ENCODE measurements at places on chromosomes 6 and 20. TPM values are rescaled to one million over a fixed set of nuclear protein-coding genes. Genes with fewer than 3 reads are reported as not detected.

DNA sequence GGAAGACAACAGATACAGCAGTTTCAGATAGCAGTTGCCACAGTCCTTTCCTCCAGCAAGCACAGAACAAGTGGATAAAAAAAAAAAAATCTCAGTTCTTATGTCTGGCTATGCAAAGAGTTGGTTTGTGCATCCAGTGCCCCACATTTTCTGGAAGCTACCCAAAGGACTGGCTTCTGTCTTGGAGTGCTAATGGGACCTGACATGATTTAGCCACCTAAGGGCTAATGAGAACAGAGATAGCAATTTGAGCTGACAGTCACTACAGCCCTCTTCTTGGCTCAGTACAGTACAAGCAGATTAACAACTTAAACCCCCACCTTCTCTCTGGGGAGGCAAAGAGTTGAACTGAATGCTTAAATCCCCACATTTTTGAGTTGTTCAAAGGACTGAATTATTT, 976.8 kb downstream of the TBC1D32 start:
- H3K36me3 ChIP-seq: no peaks in the 10 kb centered on the region
- no peaks in the 10 kb centered on the region for H3K4me1 ChIP-seq
- no peak overlapping the region for H3K4me3 ChIP-seq
- H3K27ac ChIP-seq: no peak overlapping the region
- no peak for DNase-seq

PTGIS gene
- 288 TPM for total RNA-seq

DNA sequence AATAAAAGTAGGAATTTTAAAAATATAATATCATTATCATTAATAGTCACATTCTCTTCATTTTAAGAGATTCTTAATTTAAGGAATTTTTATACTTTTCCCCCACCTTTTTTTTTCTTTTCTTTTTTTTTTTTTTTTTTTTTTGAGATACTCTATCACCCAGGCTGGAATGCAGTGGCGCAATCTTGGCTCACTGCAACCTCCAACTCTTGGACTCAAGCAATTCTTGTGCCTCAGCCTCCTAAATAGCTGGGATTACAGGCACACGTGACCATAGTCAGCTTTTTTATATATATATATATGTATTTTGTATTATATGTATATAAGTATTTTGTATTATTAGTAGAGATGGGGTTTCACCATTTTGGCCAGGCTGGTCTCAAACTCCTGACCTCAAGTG, 457.7 kb downstream of the CDKAL1 start:
- no peaks in the 10 kb centered on the region for H3K27me3 ChIP-seq
- H3K4me1 ChIP-seq: no peaks in the 10 kb centered on the region
- H3K36me3 ChIP-seq: no peaks in the 10 kb centered on the region
- no peak overlapping the region for H3K4me3 ChIP-seq
- DNase-seq: no peak

NOX3 gene
- not detected for total RNA-seq

DNA sequence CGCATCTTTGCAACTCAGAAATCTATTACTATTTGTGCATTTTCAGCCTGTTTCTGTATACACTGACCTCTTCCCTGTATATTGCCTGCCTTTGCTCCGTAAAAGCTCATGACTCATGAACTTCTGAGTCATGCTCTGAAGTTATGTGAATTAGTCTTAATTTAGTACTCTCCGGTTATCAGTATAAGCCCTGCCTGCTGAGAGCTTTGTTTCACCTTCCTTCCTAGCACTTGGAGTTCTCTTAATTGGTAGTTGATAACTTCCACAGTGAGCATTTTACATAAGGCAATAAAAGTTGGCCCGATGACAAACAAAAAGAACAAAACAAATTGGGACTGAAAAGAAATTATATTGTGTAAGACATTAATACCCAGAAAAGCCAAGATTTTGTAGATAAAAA, 231.4 kb downstream of the GJA1 start:
- H3K4me3 ChIP-seq: no peak overlapping the region
- H3K27me3 ChIP-seq: no peaks in the 10 kb centered on the region
- H3K36me3 ChIP-seq: no peaks in the 10 kb centered on the region
- no peaks in the 10 kb centered on the region for H3K4me1 ChIP-seq
- no peak for DNase-seq
- H3K27ac ChIP-seq: peak overlapping the region; percentile 14

GRCh38 chr20:32244150-32244823, 33.2 kb upstream of the KIF3B start:
- no peak overlapping the region for H3K4me3 ChIP-seq
- no peaks in the 10 kb centered on the region for H3K36me3 ChIP-seq
- no peak overlapping the region for H3K27ac ChIP-seq
- no peaks in the 10 kb centered on the region for H3K4me1 ChIP-seq
- no peaks in the 10 kb centered on the region for H3K27me3 ChIP-seq

CENPW gene
- total RNA-seq: not detected

DNA sequence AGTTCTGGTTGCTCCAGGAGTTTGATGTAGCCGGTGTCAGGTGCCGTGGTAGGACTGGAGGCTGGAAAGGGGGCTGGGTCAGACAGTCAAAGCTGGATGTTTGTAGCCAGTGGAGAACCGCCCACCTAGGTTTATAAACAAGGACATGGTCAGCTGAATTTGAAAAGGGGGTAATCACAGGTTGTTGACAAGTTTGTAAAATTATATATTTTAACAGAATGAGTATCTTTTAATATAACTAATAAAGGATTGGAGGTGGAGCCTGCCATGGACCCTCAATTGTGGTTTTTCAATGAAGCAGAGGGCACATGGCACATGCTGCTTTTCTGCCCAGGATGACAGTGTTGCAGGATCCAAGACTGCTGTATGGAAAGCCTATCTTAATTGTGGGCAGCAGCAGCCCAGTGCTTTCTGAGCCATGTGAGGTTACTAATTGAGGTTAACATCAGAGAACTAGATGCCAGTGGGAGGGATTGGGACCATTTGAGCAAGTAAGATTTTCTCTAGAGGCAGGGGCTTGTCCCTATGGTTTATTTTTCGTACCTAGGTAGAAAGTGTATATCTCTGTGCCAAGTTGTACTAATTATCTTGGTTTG, 9.7 kb downstream of the HECA start:
- H3K36me3 ChIP-seq: no peaks in the 10 kb centered on the region
- no peaks in the 10 kb centered on the region for H3K27me3 ChIP-seq
- no peak for DNase-seq
- no peak overlapping the region for H3K27ac ChIP-seq
- H3K4me1 ChIP-seq: no peaks in the 10 kb centered on the region

AHCY gene
- 93.8 TPM for total RNA-seq

GRCh38 chr20:33900521-33901131, 89.5 kb downstream of the CHMP4B start:
- no peak overlapping the region for H3K4me3 ChIP-seq
- DNase-seq: no peak
- no peaks in the 10 kb centered on the region for H3K4me1 ChIP-seq
- H3K27me3 ChIP-seq: no peaks in the 10 kb centered on the region

All from ascending aorta (tissue), 2 donors.